Pulmonary artery endothelial cell (primary cell): ENCODE measurements at places on chromosomes 7 and 10. TPM values are rescaled to one million over a fixed set of nuclear protein-coding genes. Genes with fewer than 3 reads are reported as not detected.

The CPSF4 gene
- total RNA-seq: 31.5 and 37.7 TPM in 2 replicates

The NEUROD6 gene
- total RNA-seq: not detected in 2 replicates

The PPP1R3C gene
- total RNA-seq: 1.2 and 2.1 TPM in 2 replicates

The MPP7 gene
- 0.07 TPM in 2 replicates for total RNA-seq

The ANKRD30A gene
- not detected in 2 replicates for total RNA-seq

The CYP3A4 gene
- not detected in 2 replicates for total RNA-seq

The NODAL gene
- total RNA-seq: not detected in 2 replicates

The BRI3 gene
- 59.2 and 75.0 TPM in 2 replicates for total RNA-seq

The ATE1 gene
- total RNA-seq: 27.0 and 36.8 TPM in 2 replicates

The CALN1 gene
- not detected in 2 replicates for total RNA-seq

The GIMAP6 gene
- total RNA-seq: 160 and 231 TPM in 2 replicates

The OR6V1 gene
- not detected in 2 replicates for total RNA-seq

The WEE2 gene
- not detected in 2 replicates for total RNA-seq

The C10orf143 gene
- 0.14 and 0.33 TPM in 2 replicates for total RNA-seq

The MYOF gene
- total RNA-seq: 243 and 321 TPM in 2 replicates

The KCNIP2 gene
- 0.07 and 0.25 TPM in 2 replicates for total RNA-seq

The TMEM130 gene
- not detected in 2 replicates for total RNA-seq

The PRSS37 gene
- total RNA-seq: not detected in 2 replicates

The TAC1 gene
- not detected in 2 replicates for total RNA-seq

The ASAH2 gene
- total RNA-seq: 0.46 and 1.7 TPM in 2 replicates

The NCAPG2 gene
- total RNA-seq: 27.4 and 39.6 TPM in 2 replicates

The AOAH gene
- not detected in 2 replicates for total RNA-seq

The PTPRZ1 gene
- not detected in 2 replicates for total RNA-seq

The TRPV6 gene
- not detected in 2 replicates for total RNA-seq

The AFAP1L2 gene
- total RNA-seq: 1.3 and 7.3 TPM in 2 replicates

The HSPA12A gene
- 0.13 and 0.42 TPM in 2 replicates for total RNA-seq

The KCND2 gene
- total RNA-seq: not detected in 2 replicates

The SFMBT2 gene
- total RNA-seq: 0.14 and 0.20 TPM in 2 replicates

The PSD gene
- 0.07 and 0.14 TPM in 2 replicates for total RNA-seq

The PRKCQ gene
- total RNA-seq: 0.33 and 0.99 TPM in 2 replicates

The OR2A1 gene
- 0.07 TPM in 1 of 2 replicates, not detected in the other for total RNA-seq

The SFTPA2 gene
- not detected in 2 replicates for total RNA-seq

The VTI1A gene
- total RNA-seq: 21.1 and 31.0 TPM in 2 replicates

The PRXL2A gene
- 87.0 and 219 TPM in 2 replicates for total RNA-seq

The SPDYE9 gene
- not detected in 2 replicates for total RNA-seq

The NKX1-2 gene
- total RNA-seq: not detected in 2 replicates

The TFPI2 gene
- 16.4 and 79.2 TPM in 2 replicates for total RNA-seq

The SFR1 gene
- total RNA-seq: 10.3 and 13.3 TPM in 2 replicates

The NAPEPLD gene
- 7.5 and 10.0 TPM in 2 replicates for total RNA-seq
